ENCODE measurements at places on chromosomes 5 and 9.
A peak's percentile ranks its signal among the peaks of the same experiment; 100 is the strongest.

- DNase-seq: no peak
These were observed 135.4 kb upstream of the FBN2 start for GRCh38 chr5:128673411-128673957.

DNA sequence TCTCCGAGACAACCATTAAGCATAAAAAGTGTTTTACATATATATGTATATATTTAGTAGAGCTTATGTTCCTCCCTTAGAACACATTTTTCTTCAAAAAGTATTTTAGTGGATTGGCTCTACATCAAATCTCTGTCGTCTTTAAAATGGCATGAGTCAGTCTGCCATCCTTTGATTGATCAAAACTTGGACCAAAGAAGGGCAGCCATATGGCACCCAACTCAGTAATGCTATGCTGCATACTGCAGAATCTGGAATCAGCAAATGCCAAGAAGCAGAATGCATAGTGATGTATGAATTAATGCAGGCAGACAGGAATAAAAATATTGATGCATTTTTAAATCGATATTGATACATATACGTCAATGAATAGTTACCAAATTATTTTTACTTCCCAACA, 1074.4 kb downstream of the PTPRD start:
- no peak for DNase-seq

DNA sequence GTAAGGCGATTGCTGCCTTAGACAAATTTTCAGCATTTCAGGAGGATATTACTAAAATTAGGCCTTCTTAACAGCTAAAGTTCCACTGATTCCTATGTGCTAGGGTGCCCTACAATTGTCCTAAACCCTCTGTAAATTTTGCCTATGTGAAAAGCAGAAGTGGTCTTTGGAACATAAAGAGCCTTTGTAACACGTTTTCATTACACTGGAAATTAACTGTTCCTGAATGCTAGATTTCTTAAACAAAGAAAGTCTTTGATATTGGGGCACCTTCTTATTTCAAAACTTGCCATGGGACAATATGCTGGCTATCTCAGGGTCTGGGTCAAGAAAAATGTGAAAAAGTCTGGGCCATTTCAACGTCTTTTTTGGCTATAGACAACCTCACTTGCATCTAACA, 60.4 kb upstream of the MOCS2 start:
- no peak for DNase-seq

- DNase-seq: no peak
These were observed 29.7 kb downstream of the DAPK1 start for GRCh38 chr9:87527211-87527916.

- no peak for DNase-seq
These were observed 162.5 kb downstream of the ELAVL2 start for GRCh38 chr9:23663536-23663935.

GRCh38 chr5:112735702-112736101, 2.0 kb upstream of the APC start:
- no peak for DNase-seq

DNA sequence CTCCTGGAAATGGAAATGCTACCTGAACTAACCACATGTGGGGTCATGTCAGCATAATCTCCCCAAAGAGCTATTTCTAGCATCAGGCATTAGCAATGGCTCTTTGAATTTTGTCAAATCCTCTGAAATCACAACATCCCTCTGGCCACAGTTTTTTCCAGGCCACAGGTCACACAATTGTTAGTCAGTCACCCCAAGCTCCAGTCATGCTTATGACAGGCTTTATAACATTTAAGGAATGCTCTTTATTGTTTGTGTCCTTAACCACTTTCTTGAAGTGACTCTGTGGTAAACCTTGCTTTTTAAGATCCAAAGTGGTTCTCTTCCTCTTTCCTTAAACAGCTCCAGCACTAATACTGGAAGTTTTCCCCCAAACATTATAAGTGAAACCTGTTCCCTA, 169.2 kb upstream of the HMHB1 start:
- DNase-seq: no peak

DNA sequence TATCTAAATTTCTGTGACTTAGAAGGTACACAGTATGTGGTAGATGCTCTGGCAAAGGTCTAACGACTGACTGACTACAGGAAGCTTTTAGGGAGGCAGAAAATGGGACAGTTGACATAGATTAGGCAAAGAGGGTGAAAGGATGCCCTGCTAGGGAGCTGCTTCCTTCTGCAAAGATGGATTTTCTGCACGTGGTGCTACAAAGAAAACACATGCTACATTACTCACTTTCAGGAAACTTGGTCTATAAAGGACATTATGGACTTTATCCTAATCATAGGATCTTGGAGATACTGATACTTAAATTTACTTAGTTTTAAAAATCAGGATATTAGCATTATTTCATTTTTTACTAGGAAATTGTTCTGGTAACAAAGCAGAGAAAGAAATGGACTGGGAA, 405.8 kb upstream of the ADAMTS16 start:
- no peak for DNase-seq

- DNase-seq: no peak
These were observed 85.1 kb downstream of the MED27 start for GRCh38 chr9:131994364-131995125.

- no peak for DNase-seq
These were observed 43.0 kb downstream of the MARCHF3 start for GRCh38 chr5:126987271-126987899.

DNA sequence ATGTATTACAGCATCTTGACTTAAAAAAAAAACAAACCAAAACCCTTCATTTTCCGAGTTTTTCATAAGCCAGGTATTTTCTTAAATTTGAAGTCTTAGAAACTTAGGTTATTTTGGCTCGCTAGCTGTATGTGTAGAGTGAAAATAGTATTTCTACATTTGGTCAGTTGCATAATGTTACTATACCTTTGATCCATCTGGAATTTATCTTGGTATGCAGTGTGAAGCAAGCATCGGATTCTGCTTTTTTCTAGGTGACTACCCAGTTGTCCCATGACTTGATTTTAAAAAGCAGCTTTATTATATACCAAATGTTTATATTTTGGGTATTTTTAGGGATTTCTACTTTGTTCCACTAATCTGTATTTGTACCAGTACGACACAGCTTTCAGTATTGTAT, 27.7 kb downstream of the UBAP1 start:
- DNase-seq: no peak

DNA sequence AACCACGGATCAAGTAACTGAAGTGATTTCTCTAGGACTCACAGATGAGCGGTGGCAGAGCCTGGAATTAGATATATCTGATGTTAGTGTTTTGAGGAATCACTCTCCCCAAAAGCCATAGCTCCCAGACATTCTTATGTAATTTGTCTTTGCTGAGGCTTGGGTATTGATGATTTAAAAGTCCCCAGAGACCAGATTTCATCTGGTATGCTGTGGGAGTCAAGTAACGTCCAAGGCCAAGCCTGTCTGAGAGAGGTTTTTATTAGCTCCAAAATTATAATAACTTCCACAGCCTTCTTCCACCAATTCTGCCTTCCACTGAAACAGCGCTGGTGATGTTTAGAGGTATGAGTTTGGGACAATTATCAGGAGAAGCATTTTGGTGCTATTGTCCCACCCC, 21.3 kb upstream of the KCNIP1 start:
- no peak for DNase-seq

GRCh38 chr9:136136127-136136925, 17.7 kb upstream of the TMEM250 start:
- DNase-seq: no peak

- no peak for DNase-seq
These were observed 112.2 kb downstream of the MCTP1 start for GRCh38 chr5:95172659-95173058.

GRCh38 chr9:133080161-133080560, 18.4 kb downstream of the CEL start:
- DNase-seq: no peak

GRCh38 chr5:115337882-115338281, 41.4 kb upstream of the CCDC112 start:
- DNase-seq: no peak

- DNase-seq: no peak
These were observed 215.1 kb downstream of the CD180 start for GRCh38 chr5:66981266-66982055.

- no peak for DNase-seq
These were observed 450.9 kb upstream of the ZNF608 start for GRCh38 chr5:125197321-125197720.

DNA sequence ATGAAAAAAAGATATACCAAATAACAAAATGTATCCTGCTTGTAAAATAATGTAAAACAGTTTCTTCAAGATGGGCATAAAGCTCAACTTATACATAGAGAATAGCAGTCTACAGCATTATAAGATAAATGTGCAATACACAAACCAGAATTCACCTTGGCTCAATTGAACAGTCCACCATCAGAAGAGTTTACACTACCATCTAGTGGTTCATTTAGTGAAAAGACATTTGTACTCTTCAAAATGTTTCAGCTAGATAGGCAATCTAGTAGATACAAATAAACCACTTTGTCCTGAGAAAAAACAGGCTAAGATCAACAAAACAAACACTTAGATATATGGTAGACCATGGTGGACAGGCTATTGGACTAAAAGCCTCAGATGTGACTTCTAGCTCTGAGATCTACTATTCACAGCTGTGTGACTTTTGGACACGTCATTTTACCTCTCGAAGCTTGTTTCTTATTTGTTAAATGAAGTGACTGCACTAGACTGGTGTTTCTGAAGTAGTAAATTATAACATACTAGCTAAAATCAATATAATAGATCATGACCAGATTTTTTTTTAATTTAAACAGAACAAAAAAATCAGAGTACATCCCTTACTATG, 22.1 kb upstream of the TPD52L3 start:
- DNase-seq: peak; percentile 37

DNA sequence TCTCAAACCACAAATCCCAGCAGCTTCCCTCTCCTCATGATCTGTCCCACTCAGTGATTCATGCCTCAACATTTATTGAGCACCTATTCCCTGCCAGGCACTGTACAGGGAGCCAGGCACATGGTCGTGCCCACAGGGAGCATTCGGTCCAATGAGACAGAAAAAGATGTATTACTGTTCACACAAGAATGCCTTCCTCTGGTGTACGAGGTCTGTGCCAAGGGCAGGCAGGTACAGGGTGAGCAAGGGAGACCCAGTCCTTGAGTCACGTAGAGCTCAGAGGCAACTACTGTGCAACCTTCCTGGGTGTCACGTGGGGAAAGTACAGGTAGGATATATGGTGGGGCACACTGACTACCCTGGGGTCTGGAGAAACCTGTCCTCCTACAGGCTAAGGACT, 4.6 kb downstream of the CNTFR start:
- no peak for DNase-seq

DNA sequence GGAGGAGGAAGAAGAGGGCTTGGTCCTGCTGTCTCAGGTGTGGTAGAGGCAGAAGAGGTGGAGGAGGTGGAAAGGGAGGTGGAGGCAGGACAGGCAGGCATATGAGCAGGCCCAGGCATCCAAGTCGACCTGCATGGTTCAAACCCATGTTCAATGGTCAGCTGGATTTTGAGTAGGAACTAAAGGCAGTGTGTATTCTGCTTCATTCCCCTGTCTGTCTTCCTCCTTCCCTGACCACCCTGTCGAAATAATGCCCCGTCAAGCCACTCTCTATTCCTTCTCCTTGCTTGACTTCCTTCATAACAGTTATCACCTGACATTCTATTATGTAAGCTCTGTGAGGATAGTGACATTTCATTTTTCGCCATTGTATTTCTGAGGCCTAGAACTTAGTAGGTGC, 34.8 kb downstream of the ATP6V0E1 start:
- no peak for DNase-seq

DNA sequence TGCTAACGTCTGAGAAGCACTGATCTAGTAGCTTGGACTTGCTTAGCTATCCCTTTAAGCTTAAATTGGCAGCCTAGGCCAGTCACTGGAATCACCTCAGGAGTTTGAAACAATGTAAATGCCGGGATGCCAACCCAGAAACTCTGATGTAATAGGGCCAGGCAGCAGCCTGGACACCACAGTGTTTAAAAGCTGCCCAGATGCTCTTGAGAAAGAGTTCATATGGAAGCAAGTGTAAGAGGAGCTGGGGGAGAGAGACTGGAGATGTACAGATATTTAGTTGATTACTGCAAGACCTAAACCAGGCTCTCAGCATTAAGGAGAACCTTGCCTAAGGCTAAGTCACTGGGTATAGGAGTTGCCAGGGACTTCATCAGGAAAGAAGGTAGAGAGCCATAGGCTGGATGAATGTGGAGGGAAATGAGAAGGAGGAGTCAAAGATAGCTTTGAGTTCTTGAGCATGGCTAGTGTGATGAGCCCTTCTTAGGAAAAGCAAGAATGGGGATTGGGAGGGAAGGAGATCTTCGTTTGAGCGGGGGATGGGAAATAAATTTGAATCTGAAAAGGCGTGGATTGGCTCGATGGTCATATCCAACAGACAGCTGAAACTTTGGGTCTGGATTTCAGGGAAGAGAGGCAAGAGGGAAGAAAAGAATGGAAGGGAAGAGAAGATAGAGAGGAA, 392.9 kb upstream of the WWC1 start:
- no peak for DNase-seq

GRCh38 chr9:116692616-116693015, 5.5 kb downstream of the TRIM32 start:
- no peak for DNase-seq

DNA sequence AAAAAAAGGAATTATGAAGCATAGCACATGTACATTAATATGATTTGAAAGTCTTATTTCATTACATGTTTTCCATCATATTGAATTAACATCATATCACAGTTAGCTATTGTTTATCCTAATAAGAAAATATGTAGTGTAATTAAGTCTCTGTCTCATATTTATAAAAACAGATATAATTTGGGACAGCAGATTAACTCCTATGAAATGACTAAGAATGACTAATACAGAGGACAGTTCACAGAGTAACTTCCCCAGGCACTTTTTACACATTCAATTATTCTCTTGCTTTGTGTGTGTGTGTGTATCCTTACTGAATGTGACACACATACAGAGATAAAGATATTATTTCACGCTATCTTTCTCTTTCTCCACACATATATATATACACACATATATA, 2400.9 kb upstream of the C9orf72 start:
- no peak for DNase-seq

DNA sequence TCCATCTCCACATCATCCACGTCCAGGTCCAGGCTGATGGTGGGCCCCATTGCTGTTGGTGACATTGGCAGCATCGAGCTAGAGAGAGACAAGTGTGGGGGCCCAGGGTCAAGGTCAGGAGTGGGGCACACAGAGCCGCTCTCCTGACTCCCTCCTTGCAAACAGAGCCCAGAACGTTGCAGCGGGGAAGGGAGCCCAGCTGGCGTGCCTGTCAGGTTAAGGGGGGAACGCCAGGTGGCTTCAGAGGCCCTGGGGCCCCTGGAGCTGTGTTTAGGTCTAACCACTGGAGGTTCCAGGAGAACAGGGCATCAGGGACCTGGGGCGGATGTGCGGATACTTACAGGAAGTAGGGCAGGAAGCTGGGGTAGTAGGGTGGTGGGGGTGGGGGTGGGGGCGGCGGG, 7.5 kb downstream of the RNF44 start:
- no peak for DNase-seq

- DNase-seq: no peak
These were observed 76.0 kb downstream of the ATPSCKMT start for GRCh38 chr5:10173716-10174115.

DNA sequence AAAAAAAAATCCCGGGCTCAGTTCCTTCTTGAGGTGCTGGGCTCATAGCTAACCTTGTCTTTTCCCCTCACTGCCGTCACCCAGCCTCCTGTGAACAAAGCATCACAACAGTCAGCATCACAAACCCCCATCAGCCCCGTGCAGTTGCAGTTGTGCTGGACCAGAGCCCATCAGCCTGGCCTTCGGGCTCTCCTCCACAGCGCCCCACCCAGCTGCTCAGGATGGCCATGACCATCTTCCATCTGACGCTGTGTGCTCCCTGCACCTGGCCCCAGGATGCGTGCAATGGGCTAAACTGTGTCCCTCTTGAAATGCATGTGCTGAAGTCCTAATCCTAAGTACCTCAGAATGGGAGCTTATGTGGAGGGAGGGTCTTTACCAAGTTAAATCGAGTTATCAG, 48.1 kb downstream of the NSUN2 start:
- DNase-seq: no peak

Data from NCI-H1092 (cell line).